ENCODE measurements at places on chromosomes 5 and 9.

DNA sequence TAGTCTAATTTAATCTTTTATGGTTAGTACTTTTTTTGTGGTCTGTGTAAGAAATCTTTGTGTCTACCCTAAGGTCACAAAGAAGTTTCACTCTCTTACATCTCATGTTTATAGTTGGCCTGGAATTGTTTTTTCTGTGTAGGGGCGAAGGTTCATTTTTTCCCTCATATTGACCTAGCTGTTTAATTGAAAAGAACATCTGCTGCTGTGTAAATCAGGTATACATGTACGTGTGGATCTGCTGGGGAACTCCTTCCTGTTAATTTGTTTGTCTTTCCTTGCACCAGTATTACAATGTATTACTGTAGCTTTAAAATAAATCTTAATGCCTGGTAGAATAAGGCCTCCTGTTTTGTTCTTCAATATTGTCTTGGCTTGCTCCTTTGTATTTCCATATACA is 37.8 kb downstream of the EXOSC2 start:
- DNase-seq: no peak

- no peak for DNase-seq
These were observed 33.8 kb downstream of the CAPSL start for GRCh38 chr5:35904443-35905132.

- no peak for DNase-seq
These were observed 20.4 kb downstream of the ADAM19 start for GRCh38 chr5:157555037-157555640.

DNA sequence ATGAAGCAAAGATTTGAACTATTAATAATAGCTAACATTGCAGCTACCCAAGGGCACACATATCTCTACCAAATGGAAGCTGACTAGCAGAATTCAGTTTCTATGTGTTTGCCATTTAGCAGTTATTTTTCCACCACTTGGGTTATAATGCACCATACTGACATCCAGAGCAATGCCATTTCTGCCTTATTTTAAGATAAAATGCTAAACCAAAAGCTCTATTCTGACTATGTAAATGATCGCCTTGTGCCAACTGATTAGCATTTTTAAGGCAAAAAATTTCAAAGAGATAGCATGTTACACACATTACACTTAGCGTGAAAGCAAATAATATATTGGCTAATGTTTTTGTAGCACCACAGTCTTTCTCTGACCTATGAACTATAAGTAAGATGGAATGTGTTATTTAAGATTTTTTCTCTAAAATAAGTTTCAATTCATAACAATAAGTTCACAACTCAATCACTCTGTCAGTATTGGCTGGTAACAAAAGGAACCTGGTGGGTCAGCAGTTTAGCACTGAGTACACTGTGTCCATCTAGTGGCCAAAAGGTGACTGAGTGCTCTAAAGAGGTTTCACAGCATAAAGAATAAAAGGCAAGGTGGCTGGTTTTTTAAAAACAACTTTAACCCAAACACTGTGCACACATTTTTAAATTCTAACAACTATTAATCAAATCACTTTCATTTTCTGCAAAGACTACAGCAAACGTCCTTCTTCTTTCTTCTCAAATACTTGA is 443.5 kb downstream of the PDE4D start:
- DNase-seq: no peak

- no peak for DNase-seq
These were observed 184.5 kb upstream of the FBN2 start for GRCh38 chr5:128722551-128722950.

- no peak for DNase-seq
These were observed 346.4 kb upstream of the SLC24A2 start for GRCh38 chr9:20135119-20135697.

DNA sequence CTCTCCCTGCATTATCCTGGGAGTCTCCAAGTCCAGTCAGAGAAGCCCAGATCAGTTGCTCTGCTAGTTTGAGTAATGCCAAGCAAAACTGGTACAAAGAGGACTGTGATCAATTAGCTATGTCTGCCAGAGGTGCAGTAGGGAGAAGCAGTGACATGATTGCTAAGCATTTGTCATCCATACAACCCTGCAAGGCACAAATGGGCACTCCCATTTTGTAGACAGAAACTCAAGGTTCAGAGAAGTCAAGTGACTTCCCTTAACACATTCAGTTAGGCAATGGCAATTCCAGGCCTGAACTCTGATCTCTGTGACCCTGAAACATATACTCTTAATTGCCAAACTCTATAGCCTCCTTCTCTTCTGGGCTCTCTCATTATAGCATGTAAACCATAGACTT is 34.0 kb downstream of the NDST1 start:
- no peak for DNase-seq

DNA sequence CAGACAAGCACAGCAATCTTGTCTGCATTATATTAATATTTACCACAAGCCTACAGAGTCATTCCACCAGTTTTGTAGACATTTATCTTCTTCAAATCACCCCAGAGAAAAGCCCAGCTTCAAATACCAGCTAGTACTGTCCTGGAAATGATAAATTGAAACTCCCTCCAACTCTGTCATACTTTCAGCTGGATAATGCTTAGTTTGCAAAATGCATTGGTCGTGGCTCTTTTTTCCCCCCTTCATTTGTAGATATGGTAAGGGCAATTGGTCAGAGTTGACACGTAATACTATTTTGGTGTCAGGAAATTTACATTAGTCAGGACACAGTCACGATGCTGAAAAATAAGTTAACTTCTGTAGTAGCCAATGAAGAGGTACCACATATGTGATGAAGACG is 21.2 kb downstream of the HMHB1 start:
- DNase-seq: no peak

DNA sequence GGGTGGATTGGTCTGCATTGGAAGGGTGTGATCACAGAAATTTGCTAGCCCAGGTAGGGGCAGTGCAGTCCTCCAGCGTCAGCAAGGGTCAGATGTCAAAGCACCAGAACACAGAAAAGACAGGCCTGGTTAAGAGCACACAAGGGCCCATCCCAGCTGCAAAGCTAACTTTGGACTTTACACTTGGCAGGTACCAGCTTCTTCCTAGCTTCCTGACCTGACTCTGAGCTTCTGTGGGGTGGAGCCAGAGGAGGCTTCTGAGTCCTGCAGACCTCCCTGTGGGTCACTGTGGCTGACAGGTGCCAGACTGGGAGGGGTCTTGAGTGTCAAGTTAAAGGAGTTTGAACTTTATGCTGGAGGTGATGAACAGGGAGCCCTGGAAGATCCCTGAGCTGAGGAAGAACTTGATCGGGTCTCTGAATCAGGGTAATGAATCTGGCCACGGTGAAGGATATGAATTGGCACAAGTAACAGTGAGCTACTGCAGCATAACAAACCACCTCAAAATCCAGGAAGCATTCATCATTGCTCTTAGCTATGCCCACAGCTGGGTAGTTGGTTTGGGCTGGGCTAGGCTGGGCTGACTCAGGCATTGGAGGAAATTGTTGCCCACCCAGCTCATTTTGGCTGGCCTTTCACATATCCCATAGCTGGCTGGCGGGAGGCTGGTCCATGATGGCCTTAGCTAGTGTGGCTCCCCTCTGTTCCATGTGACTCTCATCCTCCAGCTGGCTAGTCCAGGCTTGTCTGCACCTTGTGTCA is 63.4 kb downstream of the BARX1 start:
- DNase-seq: no peak

GRCh38 chr5:127650649-127651048 is 1.8 kb downstream of the CTXN3 start:
- DNase-seq: no peak

DNA sequence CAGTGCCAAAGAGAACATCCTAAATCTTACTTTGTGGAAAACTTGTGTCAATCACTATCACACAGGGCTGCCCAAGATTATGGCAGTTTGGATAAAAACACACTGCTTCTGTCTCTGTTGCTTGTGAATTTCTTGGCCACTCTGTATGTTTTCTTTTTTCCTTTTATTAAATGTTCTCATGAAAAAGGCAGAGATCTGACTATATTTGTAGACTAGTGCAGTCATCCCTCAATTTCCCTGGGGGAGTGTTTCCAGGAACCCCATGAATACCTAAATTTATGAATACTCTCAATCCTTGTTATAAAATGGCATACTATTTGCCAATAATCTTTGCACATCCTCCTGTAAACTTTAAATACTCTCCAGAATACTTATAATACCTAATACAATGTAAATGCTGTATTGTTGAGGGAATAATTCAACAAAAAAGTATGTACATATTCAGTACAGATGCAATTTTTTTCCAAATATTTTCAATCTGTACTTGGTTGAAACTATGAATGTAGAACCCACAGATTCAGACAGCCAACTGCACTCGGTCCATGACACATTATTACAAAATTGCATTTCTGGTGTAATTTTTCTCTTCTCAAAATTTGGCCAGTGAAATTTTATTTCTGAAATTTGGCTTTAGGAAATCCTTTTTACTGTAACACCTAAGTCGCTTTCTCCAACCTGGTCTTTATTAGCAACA is 391.9 kb upstream of the PRR16 start:
- DNase-seq: no peak

DNA sequence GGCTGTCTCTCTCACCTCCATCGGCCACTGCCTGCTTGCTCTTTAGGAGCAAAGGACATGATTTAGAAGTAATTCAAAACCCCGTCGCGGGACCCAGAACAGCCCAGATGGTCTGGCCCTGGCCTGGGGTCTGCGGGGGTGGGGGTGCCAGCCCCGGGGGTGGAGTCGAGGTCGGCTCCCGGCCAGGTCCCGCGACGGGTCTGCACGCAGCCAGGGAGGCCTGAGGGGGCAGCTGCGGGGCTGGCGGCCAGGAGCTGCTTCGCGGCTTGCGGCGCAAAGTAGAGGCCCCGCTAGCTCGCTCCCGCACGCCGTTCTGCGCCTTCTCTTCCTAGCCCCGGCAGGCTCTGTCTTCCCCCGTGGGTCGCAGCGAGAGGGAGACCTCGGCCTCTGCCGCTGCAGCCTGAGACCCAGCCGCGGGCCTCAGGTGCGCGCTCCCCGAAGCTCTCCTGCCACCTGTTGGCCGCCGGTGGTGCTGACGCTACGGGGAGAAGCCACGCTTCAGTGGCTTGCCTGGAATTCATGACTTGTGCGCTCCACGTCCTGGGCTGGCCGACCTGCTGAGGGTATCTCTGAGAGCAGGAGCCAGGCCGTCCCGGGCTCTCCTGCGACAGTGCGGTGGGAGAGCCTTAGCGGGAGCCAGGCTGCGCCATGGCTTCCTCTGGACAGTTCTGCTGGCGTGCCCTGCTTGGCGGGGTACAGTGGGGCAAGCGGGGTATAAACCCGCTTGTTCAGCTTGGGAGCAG is 157.2 kb upstream of the PITX1 start:
- DNase-seq: peak; percentile 56

DNA sequence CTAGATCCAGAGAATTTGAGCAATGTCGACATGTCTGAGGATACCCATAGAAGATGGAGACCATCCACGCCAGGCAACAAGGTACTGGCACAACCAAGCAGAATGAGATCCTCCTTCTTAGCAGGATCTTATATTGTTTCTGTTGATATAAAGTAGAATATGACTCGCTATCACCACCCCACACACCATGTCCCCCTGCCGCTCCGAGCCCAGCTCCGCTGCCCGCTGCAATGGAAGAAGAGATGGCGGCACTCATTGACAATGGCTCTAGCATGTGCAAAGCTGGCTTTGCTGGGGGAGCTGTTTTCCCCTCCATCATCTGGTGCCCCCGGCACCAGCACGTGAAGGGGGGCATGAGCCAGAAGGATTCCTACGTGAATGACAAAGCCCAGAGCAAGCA is 49.5 kb upstream of the FBXL7 start:
- no peak for DNase-seq

DNA sequence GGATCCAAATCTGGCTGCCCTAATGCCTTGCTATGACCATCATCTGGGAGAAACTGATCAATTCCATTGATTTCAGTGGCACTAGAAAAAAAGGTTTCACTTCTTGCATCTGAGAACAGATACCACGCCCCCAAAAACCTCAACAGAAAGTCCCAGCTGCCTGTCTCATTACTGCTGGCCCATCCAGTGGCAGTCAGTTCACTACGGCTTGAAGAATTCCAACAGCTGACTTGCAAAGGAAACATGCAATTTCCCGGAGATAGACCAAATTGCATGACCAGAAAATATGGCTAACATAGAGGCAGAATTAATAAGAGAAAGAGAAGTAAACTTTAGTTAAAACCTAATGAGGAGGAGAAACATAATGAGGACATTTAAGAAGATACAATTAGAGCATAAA is 48.6 kb downstream of the UGCG start:
- DNase-seq: no peak

DNA sequence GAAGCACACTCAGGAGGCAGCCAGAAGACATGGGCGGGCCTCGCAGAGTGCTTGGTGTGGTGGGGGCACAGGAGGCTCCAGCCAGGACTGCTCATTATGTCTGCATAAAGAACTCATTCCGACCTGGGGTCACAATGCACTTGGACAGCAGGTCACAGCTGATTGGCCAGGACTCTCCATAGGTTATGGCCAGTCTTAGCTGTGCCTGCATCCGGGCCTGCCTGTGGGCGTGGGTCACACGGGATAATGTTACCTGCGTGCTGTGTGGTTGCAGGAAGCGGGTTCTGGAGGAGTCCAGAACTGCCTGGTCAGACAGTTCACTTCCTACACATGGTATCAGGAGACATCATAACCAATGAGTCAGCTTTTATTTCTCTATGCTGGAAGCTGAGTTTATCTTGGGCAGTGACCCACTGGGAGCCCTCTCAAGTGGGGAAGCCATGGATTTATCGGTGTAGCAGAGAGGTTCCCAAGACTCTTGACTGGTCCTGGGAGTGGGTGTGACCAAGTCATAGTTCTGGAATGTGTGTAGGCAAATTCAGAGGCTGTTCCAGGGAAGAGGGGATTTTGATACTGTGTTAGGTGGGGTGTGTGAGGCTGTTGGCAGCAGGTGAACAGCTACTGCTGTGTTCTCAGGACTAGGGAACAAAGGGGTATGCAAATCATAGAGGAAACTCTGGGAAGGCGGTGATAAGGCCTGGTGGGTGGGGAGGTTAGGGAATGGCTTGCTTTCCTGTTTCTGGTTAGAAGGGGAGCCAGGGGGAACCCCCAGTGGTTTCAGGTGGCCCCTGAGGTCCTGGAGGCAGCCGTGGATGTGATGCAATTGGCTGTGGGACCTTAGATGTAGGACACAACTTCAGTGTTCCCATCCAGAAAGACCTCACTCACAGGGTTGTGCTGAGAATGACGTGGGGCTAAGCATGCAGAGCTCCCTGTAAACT is 51.3 kb downstream of the ARHGEF37 start:
- no peak for DNase-seq
